RPMI7951 (cell line): ENCODE measurements at places on chromosomes 16 and 17.
A peak's percentile ranks its signal among the peaks of the same experiment; 100 is the strongest.

DNA sequence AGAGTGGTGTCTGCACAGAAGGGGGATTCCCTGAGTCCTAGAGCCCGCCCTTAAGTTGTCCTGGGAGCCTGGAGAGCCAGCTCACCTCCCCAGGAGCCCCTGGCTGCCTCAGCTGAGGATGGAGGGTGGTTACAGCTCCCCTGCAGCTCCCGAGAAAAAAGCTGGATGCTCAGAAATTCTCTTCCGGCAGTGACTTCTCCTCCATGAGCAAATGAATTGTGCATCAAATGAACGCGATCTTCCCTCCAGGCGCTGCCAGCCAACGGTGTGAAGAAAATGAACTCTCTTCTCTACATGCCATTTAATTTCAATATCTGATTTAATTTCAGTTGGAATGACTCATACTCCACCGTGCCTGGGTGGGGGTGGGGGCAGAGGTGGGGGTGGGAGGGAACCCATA, 14.3 kb upstream of the C16orf74 start:
- DNase-seq = no peak

- no peak for DNase-seq
Measured at GRCh38 chr17:49597928-49598655, 22.4 kb downstream of the NXPH3 start.

- no peak for DNase-seq
Measured at GRCh38 chr17:78823282-78824046, 17.1 kb downstream of the USP36 start.

GRCh38 chr17:53629188-53629587, 193.5 kb upstream of the KIF2B start:
- peak; percentile 18 for DNase-seq

GRCh38 chr17:83053021-83053681, 26.3 kb upstream of the METRNL start:
- no peak for DNase-seq

DNA sequence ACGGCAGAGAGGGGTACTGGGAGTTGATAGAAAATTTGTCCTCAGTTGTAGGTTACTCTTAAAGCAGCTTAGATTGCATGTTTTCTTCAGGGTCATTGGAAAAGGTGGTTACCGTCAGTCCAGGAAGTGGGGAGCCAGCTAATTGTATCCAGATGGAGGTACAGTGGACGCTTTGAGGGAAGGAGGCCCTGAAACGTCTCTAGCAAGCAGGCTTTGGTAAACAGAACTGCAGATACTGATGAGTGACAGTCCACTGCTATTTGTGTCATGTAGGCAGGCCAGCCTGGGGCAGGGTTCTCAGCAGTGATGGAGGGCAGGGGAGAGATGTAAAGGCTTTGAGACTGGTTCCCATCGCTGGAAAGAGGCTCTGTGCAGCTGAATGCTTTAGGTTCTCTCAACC, 30.2 kb upstream of the ST6GALNAC1 start:
- DNase-seq = peak; percentile 86

DNA sequence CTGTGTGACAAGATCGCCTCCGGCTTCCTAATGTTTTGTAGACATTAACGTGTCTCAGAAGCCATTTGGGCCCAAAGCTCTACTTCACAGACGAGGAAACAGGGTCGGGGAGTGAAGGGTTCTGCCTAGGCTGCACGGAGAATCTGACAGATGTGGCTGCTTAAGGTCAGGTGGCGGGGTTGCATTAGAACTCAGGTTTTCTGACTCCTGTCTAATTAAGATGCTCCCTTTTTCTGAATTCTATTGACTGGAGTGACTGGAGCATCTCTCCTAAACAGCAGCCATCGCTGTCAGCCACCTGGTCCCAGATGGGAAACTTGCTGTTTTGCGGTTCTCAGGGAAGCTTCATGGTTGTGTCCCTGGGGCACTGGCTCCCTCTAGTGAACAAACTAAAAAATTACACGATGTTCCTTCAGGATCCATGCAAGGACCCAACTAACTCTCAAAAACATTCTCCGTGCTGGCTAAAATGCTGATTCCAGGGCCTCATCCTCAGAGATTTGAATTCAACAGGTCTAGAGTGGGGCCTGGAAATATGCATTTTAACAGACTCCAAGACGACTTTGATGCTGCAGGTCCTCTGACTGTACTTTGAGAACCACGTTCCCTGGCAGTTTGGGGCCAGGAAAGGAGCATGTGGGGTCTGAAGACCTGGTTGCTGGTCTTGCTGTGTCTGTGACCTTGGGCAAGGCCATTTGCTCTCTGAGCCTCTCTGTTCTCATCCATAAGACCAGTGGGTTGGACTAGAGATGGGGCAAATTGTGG, 117.4 kb downstream of the IRF8 start:
- peak; percentile 55 for DNase-seq

- no peak for DNase-seq
Measured at GRCh38 chr16:27381974-27382855, 19.8 kb upstream of the IL21R start.

- no peak for DNase-seq
Measured at GRCh38 chr17:51169340-51169739, 3.1 kb downstream of the NME2 start.

DNA sequence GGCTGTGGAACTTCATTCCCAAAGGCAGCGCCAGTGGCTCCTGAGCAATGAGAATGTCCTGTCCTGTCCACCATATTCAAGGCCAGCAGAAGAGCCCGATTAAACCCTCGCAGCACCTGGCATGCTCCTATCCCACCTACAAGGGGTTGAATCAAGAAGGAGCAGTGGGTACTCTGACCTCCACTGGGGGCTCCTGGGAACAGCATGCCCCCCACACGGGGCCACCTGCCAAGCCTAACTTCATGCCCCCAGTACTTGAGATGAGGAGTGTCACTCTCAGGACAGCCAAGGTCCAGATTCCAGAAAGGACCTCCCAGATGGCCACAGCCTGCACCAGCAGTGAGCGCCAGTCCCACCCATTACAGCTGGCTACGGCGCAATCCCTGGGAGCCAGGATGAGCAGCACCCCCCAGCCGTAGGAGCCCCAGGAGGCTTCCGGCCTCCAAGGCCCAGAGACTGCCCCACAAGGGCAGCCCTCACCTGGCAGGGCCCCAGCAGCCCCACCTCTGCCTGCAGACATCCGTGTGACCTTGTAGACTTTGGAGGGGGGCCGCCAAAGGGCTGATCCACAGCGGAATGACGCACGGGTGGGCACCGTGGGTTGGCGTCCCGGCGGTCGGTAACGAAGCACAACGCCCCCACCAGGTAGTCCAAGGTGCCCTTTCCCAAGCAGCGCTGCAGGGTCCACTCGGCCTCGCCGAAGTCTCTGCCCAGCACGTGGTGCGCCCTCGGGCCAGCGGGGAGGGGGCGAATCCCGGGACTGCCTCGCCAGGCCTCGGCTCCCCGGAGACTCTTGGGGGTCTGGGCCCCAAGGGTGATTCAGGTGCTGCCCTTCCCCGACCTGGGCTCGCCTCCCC, 1.0 kb upstream of the MPDU1 start:
- DNase-seq = no peak

GRCh38 chr16:71440669-71441347, 1.0 kb downstream of the TLE7 start:
- no peak for DNase-seq

DNA sequence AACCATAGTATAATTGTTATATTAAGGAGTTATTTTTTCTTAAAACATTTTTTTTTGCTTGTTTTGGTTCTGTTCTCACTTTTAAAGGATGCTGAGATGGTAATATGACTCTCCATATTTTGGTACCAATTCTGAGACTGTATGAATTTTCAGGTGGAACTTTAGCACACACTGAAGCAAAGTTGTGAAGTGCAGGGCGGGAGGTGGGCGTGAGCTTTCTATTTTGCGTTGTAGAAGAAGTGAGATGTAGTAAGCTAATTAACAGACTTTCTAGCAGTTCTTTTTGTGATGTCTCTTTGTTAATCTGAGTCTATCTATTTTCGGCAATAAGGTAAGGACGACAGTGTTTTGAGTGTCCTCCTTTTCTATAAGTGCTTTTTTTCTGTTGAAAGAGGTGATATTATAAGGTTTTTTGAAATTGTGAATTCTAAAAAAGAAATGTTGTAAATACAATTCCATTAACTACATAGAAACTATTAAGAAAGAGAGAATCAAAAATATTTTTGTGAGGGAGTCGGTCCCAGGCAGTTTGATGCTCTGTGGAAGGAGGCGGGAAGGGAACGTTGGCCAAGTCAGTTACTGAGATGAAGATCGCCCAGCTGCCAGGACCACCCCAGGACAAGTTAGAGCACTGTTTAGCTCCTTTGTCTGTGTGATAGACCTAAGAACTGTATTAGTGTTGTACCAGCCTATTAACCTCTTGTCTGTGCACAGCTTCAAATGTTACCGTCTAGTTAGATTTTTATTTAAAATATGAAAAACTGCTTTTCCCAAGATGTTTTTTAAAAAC, 65.0 kb downstream of the CCDC182 start:
- DNase-seq = no peak

GRCh38 chr17:62163847-62164246, 98.8 kb upstream of the MED13 start:
- no peak for DNase-seq

- DNase-seq = peak; percentile 86
Measured at GRCh38 chr17:59853168-59853918, 39.4 kb downstream of the TUBD1 start.

DNA sequence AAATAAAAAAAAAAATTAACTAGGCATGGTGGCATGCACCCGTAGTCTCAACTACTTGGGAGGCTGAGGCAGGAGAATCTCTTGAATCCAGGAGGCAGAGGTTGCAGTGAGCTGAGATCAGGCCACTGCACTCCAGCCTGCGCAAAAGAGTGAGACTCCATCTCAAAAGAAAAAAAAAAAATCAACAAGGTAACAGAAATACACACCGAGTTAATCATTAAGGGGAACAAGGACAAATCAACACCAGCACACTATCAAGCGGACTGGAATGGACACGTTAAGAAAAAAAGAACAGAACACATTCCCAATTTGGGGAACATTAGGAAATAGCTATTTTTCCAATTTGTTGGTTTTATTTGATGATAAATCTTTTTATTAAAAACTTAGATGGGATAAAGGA, 28.4 kb upstream of the GLG1 start:
- DNase-seq = no peak

GRCh38 chr17:82317394-82318168, at the start of gene CD7:
TSS of gene CD7 (minus strand) at chr17:82317608. CDS start at chr17:82317495, 113 bp downstream.
- no peak for DNase-seq

GRCh38 chr16:72787130-72787513, 260.8 kb downstream of the ZFHX3 start:
- no peak for DNase-seq

DNA sequence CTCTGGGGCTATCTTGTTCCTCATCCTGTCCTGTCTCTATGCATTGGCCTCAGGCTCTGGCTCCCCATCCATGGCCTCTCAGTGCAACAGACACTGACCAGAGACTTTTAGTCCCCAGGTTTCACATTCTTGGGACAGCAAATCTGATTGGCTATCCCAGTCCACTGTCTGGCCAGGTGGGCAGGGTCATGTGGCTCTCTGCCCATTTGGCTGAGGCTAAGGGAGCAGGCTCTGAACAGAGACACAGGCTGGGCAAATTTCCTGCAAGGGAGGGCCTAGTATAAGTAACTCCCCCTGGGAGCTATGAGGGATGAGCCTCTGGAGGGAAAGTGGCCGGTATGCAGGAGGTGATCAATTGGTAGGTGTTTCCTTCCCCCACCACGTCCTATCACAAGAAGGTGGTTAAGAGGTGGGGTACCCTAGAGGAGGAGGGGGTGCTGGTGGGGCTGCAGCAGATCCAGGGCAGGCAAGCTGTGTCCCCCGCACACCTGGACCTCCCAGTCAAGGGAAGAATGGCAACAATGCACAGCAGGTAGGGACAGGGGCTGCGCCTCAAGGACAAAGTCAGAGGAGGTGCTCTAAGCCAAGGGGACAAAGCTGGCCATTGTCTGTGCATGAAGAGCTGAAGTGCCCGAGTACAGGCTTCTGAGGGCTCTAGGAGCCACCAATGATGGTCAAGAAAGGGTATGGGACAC, 13.2 kb downstream of the XYLT2 start:
- no peak for DNase-seq

DNA sequence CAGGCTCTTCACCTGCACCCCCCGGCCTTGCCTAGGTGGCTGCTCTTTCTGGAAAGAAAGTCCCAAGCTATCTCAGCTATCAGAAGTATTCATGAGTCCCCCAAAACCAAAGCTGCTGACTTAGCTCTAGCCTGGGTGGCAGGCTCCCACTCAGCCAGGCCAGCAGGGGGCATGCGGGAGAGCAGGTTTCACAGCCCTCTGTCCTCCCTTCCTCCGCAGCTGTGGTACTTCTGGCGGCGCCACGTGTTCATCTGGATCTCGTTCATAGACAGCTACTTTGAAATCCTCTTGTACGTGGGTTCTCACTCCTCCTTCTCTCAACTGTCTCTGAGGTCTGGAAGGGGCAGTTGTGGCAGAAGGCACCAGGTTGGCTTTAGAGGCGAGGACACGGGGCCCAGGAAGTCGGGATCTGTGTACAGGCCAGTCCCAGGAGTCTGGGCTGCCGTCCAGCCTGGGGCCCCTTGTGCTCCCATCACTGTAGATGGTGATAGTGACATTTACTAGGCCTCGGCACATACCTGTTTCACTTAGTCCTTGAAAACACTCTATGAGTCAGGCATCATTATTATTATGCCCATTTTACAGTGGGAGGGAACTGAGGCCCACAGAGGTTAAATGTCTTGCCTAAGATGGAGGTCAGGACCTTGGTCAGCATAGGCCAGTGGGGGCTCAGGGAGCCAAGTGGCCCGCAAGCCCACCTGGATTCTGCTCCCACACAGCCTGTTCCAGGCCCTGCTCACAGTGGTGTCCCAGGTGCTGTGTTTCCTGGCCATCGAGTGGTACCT, 12.9 kb downstream of the TRPV2 start:
- DNase-seq = no peak

GRCh38 chr16:66519482-66520373, 30.2 kb downstream of the TK2 start:
- DNase-seq = no peak

DNA sequence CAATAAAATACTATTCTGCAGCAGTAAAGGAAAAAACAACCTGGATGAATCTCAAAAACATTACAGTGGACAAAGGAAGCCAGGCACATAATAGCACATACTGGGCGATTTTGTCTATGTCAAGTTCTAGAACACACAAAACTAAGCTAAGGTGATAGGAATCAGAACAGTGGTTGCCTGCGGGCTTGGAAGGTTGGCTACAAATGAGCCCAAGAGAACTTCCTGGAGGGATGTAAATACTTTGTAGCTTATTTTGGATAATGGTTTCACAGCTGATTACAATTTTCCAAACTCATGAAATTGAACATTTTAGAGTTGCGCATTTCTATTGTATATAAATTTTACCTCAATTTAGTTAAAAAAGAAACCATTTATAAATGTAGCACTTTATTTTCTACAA, 67.6 kb upstream of the CES5A start:
- DNase-seq = no peak

- DNase-seq = no peak
Measured at GRCh38 chr17:8173871-8174322, 2.3 kb downstream of the TMEM107 start.

- no peak for DNase-seq
Measured at GRCh38 chr16:56641166-56641565, 2.7 kb downstream of the MT1A start.

GRCh38 chr17:80832266-80832676, 159.4 kb upstream of the CHMP6 start:
- DNase-seq = peak; percentile 83

GRCh38 chr17:79066963-79067362, 7.7 kb upstream of the ENGASE start:
- no peak for DNase-seq
